Naive thymus-derived CD4-positive, alpha-beta T cell (primary cell): ENCODE measurements at places on chromosomes 16 and 17. TPM values are rescaled to one million over a fixed set of nuclear protein-coding genes. Genes with fewer than 3 reads are reported as not detected.

The DNAH9 gene
- not detected for total RNA-seq

The GRB7 gene
- not detected for total RNA-seq

The SLC5A10 gene
- total RNA-seq = not detected

DNA sequence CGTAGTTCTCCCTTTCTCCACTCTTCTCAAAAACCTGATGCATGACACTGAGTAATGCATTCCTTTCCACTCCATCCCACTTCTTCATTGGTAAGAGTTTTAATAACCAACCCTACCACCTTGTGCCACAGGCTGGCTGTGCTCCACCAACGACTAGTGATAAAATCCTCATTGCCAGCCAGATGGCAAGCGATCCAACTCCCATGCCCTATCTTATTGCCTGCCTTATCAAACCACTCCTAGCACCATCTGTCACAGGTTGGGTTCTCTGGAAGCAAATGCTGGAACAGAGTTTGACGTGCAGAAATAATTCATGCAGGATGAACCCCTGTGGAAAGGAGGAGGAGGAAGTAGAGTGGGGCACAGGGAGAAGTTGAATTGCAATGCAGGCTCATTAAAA lies 99.5 kb downstream of the CHD9NB start:
- no peaks in the 10 kb centered on the region for H3K27me3 ChIP-seq
- DNase-seq = no peak
- H3K4me3 ChIP-seq = no peak overlapping the region
- H3K4me1 ChIP-seq = no peaks in the 10 kb centered on the region

DNA sequence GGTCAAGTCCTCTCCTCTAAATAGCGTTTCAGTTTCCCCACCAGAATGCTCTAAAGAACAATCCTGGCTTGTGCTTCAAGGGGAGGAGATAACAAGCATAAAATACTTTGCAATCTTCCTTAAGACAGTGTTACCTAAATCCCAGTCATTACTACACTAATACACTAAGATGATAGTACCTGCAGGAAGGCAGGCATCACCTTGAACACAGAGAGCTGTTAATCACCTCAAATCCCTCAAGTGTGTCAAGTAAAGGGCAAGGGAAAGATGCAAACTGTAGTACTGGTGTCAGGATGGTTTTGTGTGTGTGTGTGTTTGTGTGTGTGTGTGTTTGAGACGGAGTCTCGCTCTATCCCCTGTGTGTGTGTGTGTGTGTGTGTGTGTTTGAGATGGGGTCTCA lies 36.8 kb downstream of the NACA2 start:
- no peaks in the 10 kb centered on the region for H3K4me1 ChIP-seq
- no peak overlapping the region for H3K4me3 ChIP-seq
- no peak for DNase-seq
- H3K36me3 ChIP-seq = no peaks in the 10 kb centered on the region
- peaks cover 3% of the 10 kb centered on the region for H3K27me3 ChIP-seq

- no peaks in the 10 kb centered on the region for H3K27me3 ChIP-seq
- H3K4me1 ChIP-seq = peaks cover 27% of the 10 kb centered on the region
- peaks cover 16% of the 10 kb centered on the region for H3K36me3 ChIP-seq
- H3K4me3 ChIP-seq = peak overlapping the region; percentile 93
These were observed 539 bp upstream of the GABARAPL2 start for GRCh38 chr16:75565640-75566039.

DNA sequence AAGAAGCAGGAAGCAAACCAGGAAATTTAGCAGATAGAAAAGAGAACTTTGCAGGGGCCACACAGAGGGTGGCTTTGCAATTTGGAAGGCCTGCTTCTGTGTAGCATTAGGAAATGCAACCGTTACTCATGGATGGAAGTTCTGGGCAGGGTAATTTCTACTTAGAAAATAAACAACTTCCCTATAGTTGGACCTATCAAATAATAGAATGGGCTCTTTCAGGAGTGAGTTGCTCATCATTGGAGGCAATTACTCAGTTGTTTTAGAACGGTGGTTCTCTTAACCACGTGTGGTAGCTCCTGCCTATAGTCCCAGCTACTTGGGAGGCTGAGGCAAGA lies 25.8 kb upstream of the HS3ST2 start:
- no peaks in the 10 kb centered on the region for H3K27me3 ChIP-seq
- no peak overlapping the region for H3K4me3 ChIP-seq
- H3K36me3 ChIP-seq = no peaks in the 10 kb centered on the region
- H3K4me1 ChIP-seq = no peaks in the 10 kb centered on the region
- no peak for DNase-seq
- no peak overlapping the region for H3K27ac ChIP-seq

DNA sequence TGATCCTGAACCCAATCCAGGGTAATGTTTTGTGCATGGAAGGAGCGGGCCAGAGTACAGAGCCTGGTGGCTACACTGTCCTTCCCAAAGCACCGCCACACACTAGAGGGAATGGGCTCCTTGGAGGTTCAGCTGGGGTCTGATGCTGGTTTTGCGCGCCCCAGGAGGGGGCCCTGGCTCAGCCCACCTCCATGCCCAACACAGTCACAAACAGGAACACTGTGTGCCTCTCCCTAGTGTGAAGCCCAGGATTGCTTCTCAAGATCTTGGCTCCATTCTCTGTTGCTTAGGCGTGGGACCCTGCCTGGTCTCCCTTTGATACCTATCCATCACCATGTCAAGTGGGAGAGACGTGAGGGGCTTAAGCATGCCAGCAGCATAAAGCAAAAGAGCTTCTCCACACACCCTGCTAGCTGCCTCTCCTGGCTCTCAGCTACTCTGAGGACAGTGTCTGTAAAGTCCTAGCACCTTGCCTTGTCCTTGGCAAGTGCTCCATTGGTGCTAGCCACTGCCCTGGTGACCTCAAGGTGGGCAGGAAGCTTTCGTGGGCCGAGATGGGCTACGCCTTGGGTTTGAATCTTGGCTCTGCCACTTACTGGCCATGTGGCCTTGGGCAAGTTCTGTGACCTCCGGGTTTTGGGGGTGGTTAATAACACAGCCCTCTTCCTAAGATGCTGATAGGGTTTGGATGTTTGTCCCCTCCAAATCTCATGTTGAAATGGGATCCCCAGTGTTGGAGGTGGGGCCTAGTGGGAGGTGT lies 122.2 kb downstream of the C16orf78 start:
- no peaks in the 10 kb centered on the region for H3K36me3 ChIP-seq
- no peak for DNase-seq
- H3K27me3 ChIP-seq = no peaks in the 10 kb centered on the region

DNA sequence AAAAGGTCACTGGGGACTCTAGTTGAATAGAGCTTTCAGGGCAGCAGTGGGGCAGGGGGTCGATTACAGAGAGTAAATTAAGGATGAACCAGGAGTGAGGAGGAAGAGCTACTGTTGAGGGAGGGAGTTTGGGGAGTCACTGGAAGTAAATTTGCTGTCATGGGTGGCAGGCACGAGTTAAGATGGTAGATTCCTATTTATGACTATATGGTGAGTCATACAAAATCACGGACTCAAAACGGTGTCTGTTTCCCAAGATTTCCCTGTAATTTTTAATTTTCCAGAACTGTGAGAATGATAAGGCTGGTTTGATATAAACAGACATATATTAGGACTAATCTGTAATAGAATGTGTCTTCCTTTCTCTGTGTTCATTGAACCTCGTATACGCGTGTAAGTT lies 287.6 kb upstream of the GOT2 start:
- H3K27me3 ChIP-seq = no peaks in the 10 kb centered on the region
- no peak for DNase-seq
- H3K36me3 ChIP-seq = no peaks in the 10 kb centered on the region
- H3K4me1 ChIP-seq = no peaks in the 10 kb centered on the region

GRCh38 chr16:84839956-84840355 lies 20.2 kb downstream of the CRISPLD2 start:
- H3K4me1 ChIP-seq = no peaks in the 10 kb centered on the region
- DNase-seq = no peak
- no peak overlapping the region for H3K4me3 ChIP-seq
- no peaks in the 10 kb centered on the region for H3K27me3 ChIP-seq

DNA sequence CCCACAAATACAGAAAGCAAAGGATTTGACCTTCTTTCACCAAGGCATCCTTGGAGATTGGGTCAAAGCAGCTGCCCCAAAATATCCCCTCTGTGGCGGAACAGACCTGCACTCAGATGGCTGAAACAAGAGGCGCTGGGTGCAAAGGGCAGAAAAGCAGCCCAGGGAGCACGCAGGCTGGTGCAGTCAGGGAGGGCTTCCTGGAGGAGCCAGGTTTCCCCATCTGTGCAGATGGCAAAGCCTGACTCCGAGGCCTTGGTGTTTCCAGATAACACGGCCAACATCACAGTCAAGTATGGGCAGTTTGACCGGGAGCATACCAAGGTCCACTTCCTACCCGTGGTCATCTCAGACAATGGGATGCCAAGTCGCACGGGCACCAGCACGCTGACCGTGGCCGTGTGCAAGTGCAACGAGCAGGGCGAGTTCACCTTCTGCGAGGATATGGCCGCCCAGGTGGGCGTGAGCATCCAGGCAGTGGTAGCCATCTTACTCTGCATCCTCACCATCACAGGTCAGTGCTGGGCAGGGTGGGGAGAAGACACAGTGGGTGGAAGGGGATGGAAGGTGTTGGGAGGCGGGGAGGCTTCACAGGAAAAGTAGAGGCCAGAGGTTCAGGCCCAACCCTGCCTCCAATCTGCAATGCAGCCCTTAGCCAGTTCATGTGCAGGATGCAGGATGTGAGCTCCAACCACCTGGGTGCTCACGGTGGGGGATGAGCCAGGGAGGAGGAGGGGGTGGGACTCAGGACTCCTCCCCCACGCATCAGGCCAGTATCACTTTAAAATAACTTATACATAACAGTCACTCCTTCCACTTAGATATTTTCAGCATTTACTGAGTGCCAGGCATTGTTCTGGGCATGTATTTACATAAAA lies 26.4 kb upstream of the BEAN1 start:
- no peak overlapping the region for H3K27ac ChIP-seq
- H3K4me3 ChIP-seq = no peak overlapping the region
- H3K4me1 ChIP-seq = no peaks in the 10 kb centered on the region
- DNase-seq = no peak
- no peaks in the 10 kb centered on the region for H3K27me3 ChIP-seq

DNA sequence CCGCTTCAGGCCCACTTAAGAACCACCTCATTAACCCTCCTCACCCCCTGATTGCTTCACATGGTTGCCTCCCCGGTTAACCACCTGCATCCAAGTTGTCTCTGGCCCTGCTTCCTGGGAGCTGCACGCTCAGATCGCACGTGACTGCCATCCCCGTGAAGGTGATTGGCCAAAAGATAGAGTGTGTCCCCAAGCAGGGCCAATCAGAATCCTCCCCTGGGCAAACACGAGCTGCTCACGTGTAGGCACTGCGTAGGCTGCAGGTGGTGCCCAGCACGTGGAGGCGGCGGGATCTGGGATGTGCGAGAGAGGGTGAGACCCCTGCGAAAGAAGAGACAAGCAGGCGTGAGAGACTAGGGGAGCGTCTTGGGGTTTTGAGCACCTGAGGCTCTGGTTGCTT lies 111.8 kb upstream of the CRHR1 start:
- no peak for DNase-seq
- H3K27me3 ChIP-seq = no peaks in the 10 kb centered on the region
- no peak overlapping the region for H3K27ac ChIP-seq
- H3K4me3 ChIP-seq = no peak overlapping the region
- H3K4me1 ChIP-seq = no peaks in the 10 kb centered on the region
- no peaks in the 10 kb centered on the region for H3K36me3 ChIP-seq

DNA sequence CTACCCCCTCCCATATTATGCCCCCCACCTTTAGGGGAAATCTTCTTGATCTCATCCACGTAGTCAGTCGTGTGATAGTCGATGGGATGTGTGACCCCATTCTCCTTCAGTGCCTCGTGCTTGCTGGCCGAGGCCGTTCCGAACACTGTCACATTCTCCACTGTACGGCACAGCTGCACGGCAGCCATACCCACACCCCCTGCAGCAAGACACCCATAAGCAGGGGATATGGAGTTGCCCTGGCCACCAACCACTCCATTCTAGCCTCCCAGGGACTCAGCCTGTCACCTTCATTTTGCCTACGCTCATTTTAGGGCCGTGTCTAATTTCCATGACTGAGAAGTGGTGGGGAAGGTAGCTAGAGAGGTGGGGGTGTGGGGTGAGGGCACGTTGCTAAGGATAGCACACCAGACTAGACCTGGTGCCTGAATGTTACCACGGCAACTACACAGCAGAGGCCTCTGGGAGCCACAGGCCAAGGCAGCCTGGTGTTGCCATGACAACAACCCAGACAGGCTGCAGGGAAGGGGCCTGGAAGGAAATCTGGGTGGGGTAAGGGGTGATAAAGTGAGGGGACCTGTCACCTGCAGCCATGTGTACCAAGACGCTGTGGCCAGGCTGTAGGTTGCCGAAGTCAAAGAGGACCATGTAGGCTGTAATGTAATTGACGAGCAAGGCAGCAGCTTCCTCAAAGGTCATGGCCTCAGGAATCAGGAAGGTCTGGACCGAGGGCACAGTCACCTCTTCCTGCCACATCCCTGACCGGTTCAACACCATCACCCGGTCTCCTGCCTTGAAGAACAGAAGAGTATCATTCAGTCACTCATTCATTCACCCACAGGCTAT lies 4.0 kb downstream of the VAT1 start:
- H3K36me3 ChIP-seq = peaks cover 4% of the 10 kb centered on the region
- no peak overlapping the region for H3K4me3 ChIP-seq
- no peak for DNase-seq

DNA sequence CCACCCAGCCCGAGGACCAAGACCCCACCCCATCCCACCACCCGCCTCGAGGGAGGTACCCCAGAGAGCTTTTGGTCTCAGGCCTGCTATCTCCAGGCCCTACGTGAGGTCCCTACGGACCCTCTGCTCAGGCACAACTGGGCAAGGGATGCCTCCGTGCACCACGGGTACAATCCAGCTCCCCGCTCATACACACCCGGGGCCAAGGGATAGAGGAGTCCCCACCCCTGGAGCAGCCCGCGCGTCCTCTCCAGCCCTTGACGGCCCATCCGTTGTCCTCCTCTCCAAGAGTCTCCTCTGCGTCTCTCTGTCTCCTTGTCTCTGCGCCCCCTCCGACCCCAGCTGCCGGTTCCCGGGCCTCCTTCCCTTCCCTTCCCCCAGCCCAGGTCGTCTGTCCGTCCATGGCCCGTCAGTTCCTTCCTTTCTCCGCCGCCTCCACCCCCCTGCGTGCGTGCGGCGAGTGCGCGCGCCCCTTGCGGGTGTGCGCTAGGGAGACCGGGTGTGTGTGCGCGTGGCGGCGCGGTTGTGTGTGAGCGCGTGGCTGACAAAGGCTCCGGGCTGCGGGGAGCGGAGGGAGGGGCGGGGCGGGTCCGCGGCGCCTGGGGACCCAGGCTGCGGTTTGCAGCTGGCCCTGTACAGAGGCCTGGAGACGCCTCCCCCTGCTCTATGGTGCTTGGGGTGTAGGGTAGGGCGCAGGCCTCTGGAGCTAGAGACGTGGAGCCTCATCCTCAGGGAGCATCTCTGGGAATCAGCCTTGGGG lies 930 bp downstream of the SPNS2 start:
- H3K36me3 ChIP-seq = no peaks in the 10 kb centered on the region
- H3K4me3 ChIP-seq = peak overlapping the region; percentile 48
- DNase-seq = no peak
- peaks cover 14% of the 10 kb centered on the region for H3K27me3 ChIP-seq

GRCh38 chr17:50379351-50380132 lies 6.5 kb downstream of the EME1 start:
- no peak for DNase-seq
- H3K27me3 ChIP-seq = no peaks in the 10 kb centered on the region
- no peak overlapping the region for H3K4me3 ChIP-seq
- H3K36me3 ChIP-seq = peaks cover 5% of the 10 kb centered on the region

GRCh38 chr17:72119873-72120641 lies 763 bp upstream of the SOX9 start:
- no peaks in the 10 kb centered on the region for H3K4me1 ChIP-seq
- H3K27ac ChIP-seq = no peak overlapping the region
- H3K4me3 ChIP-seq = no peak overlapping the region
